ENCODE measurements at places on chromosomes 4 and X. TPM values are rescaled to one million over a fixed set of nuclear protein-coding genes. Genes with fewer than 3 reads are reported as not detected.
A peak's percentile ranks its signal among the peaks of the same experiment; 100 is the strongest.

Gene SCRG1
- polyA plus RNA-seq: 9.3 TPM

Gene CFAP299
- polyA plus RNA-seq: not detected

Gene PAGE5
- not detected for polyA plus RNA-seq

Gene ARX
- 1.6 TPM for polyA plus RNA-seq

Gene CSAG3
- polyA plus RNA-seq: not detected

Gene REELD1
- not detected for polyA plus RNA-seq

Gene SPANXC
- not detected for polyA plus RNA-seq

Gene CPZ
- 2.9 TPM for polyA plus RNA-seq

Gene ANXA3
- 4.4 TPM for polyA plus RNA-seq

Gene DYNLT3
- polyA plus RNA-seq: 20.2 TPM

Gene FGD1
- 17.4 TPM for polyA plus RNA-seq

Gene STS
- polyA plus RNA-seq: 5.4 TPM

Gene BEX5
- 30.0 TPM for polyA plus RNA-seq

Gene TRIML2
- not detected for polyA plus RNA-seq

Gene CAPN6
- polyA plus RNA-seq: not detected

Gene UPF3B
- 5.7 TPM for polyA plus RNA-seq

Gene NAT8L
- 36.3 TPM for polyA plus RNA-seq

Gene GJB1
- polyA plus RNA-seq: 60.6 TPM

Gene CNKSR2
- polyA plus RNA-seq: 9.9 TPM

GRCh38 chrX:119669424-119670037 lies 23.4 kb downstream of the SEPTIN6 start:
- DNase-seq: no peak

DNA sequence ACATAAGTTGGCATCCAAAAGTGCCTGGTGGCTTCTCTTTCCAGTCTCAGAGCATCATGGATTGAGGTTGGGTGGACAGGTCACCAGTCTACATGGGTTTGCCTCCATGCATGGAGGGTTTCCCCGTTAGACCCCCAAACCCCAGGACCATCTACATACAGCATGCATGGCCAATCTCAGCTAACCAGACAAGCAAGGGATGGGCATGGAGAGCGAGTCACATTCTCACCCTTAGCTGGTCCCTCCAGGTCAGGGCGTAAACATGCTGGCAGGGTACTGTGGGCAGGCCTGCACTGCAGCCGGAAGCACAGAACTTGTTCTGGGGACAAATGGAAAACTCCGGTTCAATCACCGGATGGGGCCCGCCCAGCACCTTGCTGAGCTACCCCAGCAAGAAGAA lies 37.3 kb downstream of the HCCS start:
- DNase-seq: no peak

DNA sequence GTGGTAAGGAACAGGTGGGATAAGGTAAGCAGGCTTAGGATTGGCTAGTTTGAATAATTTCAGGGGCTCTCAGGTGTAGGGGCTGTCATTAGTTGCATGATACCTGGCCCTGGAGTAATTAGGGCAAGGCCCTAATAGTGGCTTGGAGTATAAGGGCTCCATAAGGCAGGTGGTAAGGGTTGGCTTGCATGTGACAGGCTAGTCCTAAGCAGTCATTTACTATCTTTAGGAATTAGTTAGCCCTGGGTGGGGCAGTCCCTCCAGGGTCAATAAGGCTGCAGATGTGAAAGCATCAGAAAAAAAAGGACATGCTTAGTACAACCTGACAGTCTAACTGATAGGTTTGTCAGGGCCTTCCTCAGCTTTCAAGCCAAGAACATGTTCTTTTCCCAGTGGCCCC lies 7.8 kb upstream of the TMPRSS11D start:
- DNase-seq: no peak

GRCh38 chr4:154044108-154044531 lies 255.2 kb upstream of the SFRP2 start:
- DNase-seq: no peak

- no peak for DNase-seq
These were observed 105.5 kb upstream of the NEIL3 start for GRCh38 chr4:177204126-177204525.

- DNase-seq: no peak
These were observed 34.1 kb upstream of the MXD4 start for GRCh38 chr4:2295900-2296442.

- no peak for DNase-seq
These were observed 73.5 kb upstream of the FHDC1 start for GRCh38 chr4:152862608-152863007.

DNA sequence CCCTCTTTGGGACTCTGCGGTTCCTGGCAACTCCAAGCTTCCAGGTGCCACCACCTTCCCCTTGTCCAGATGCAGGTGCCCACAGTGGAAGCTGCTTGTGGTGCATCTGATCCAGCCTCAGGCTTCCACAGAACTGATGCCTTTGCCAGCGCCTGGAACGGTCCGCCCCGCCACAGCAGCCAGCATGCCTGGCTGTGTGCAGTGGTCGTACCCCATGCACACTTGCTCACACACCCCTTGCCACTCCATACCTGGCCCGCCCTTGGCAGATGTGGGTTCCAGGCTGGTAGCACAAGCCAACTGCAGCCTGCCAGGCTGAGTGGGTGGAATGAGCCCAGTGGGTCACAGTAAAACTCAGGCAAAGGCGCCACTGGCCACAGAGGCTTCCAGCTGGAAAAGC lies 240.5 kb downstream of the PPP4R3C start:
- no peak for DNase-seq

DNA sequence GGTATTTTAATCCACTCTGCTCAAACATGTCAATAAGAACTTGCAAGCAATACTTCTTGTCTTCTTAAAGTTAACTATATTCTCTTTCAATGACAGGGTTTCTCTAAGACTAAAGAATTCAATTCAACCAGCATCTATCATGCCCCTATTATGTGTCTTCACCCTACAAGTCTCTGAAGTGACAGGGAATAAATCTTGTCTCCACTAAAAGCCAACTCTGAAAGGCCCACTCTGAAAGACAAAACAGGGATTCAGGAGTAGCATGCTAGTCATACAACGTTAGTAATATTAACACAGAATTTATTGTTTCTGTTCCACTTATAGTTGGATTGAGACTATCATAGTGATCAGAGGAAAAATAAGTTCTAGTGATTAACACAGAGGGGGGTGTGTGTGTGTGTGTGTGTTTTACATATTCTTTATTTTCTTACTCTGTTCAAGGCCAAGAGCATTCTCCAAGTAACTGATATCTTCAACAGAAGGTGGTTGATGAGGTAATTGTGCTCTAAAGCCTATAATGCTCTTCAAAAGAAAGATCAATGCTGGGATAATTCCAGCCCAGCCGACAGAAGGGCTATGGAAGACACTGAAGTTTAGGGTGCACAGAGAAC lies 122.4 kb upstream of the DCLK2 start:
- DNase-seq: no peak

DNA sequence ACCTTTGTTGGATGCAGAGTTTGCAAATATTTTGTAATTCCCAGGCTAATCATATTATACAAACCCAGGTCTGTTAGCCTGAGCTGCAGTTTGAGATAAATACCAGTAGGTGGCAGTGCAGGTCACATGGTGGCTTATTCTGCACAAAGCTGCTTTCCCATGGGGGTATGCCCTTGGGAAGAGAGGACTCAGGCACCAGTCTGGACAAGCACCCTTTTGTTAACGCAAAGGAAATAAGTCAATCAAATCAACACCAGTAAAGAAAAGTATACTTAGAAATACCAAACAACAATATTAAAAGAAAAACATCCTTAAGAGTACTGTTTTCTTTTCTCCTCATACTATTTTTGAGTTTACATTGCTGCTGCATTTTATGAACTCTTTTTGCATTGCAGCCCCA lies 389.0 kb upstream of the ZFP42 start:
- peak; percentile 24 for DNase-seq

GRCh38 chrX:55011294-55011693 lies 11.1 kb downstream of the APEX2 start:
- DNase-seq: peak; percentile 2

DNA sequence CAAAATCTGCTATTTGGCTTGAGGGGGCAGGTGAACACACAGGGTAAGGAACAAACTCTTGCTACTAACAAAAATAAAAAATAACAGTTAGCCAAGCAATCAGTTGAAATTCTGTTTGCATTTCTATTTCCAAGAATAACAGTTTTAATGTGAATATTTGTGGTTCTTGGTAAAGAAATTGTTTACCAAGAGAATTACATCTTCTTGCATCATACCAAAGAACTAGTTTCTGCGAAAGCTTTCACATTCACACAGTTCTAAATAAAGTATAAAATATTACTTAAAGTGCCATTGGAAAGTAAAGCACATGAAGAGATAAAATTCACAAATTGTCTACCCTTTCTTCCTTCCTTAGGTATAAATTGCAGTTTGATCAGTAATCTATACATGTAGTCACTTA lies 54.4 kb downstream of the KLHL4 start:
- no peak for DNase-seq

DNA sequence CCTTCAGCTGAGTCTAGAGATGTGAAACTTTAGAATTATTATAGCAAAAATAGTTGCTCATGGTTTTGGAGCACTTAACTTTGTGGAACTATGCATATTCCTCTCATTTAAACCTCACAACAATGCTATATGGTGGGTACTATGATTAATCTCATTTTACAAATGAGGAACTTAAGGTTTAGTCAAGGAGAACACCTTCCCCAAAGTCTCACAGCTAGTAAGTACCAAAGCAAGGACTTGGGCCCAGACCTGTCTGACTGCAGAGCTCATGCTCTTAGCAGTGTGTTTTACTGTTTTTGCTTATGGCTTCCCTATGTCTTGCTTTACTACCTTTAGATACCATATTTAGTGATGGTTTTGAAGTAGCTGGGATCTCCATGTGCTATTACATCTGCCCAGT lies 5.1 kb downstream of the UBE2A start:
- DNase-seq: no peak

DNA sequence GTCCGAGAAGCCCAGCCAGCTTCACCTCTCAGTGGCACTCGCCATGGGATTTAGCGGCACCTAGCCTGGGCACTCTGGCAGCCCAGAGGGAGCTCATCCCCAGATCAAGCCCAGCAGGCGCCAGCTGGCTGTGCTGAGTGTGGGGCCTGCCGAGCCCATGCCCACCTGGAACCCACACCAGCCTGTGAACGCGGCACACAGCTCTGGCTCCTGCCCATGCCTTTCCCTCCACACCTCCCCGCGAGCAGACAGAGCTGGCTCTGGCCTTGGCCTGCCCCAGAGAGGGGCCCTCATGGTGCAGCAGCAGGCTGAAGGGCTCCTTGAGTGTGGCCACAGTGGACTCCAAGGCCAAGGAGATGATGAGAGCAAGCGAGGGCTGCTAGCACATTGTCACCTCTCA lies 38.0 kb upstream of the AADAT start:
- no peak for DNase-seq

DNA sequence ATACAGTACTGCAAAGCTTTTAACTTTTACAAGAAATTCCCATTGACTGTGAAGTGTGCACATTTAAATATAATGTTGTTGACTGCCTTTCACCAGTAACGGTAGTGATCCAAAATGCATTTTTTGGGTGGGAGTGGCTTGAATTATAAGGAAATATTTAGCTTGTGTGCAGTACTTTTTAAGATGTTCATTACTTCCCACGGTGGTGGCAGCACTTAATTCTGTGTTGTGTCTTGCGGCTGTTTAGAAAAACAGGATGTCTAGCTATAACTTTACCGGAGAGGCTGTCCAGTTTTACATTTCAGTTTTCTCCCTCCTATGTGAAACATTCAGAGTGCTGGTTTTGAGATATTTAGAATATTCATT lies 1.7 kb downstream of the TMEM131L start:
- DNase-seq: no peak

- DNase-seq: peak; percentile 96
These were observed 194.0 kb downstream of the GASK1B start for GRCh38 chr4:157978680-157979361.

DNA sequence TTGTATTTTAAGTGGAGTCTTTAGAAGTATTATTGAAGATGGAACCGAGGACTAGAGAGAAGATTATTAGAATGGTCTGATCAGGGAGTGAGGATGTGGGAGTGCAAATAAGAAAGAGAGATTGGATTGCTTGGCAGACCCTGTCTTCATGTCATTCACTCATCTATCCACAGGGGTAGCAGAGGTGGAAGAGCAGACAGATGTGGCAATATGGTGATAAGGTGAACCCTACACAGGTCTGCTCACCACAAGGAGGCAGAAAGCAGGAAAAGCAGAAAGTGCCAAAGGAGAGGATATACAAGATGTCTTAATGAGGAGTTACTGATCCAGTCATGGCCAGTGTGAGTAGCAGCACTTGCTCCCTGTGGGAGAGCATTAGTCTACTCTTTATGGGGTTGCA lies 129.4 kb downstream of the MAGEE2 start:
- DNase-seq: no peak

DNA sequence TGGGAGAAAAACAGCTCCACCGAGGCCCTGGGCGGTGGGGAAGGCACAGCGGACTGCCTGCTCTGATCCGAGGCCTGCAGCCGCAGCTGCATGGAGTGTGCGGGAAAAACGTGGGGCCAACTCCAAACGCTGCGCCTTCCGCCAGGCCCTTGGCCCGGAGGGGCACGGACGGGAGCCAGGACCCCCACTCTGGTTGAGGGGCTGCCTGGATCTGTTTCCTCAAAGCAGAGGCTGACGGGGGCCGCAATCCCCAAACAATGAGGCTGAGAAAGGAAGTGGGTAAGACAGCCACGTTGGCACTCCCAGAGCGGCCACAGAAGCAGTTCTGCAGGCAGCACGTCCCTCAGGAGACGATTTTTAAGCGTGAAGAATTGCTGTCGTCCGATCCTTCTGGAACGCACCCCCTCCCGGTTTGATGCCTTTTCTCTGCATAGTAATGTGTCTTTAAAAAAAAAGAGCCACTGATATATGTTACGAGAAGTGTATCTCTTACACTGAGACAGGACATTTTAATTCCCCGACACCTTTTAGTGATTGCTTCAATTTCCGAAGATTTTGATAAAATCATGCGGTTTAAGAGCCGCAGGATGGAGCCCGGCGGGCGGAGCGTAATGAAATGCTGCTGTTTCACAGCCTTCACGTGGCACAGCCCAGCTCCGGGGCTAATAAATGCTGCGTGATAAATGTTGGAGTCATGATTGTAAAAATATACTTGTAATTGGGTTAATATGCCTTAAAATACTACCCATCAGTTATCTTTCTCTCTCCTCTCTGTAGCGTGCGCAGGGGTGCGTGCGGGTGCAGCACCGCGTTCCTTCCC lies 85.7 kb downstream of the FAM53A start:
- DNase-seq: no peak

GRCh38 chrX:96909291-96909690 lies 25.6 kb downstream of the RPA4 start:
- no peak for DNase-seq

- DNase-seq: no peak
These were observed 47.0 kb downstream of the KLHL15 start for GRCh38 chrX:23980011-23980441.

GRCh38 chr4:139704915-139705485 lies 39.4 kb downstream of the MGST2 start:
- DNase-seq: no peak

- no peak for DNase-seq
These were observed 1.7 kb downstream of the NSD2 start for GRCh38 chr4:1872870-1873269.

- DNase-seq: no peak
These were observed 27.8 kb downstream of the SLC25A5 start for GRCh38 chrX:119495734-119496726.

Data from brain (organoid and tissue), 16 donors.